Activated CD4-positive, alpha-beta T cell treated with anti-CD3 and anti-CD28 coated beads, Interleukin-2, amount 10 ng/mL, durations not matched to agents 7 days and 5 days (primary cell): ENCODE measurements at places on chromosomes 12 and 14.

DNA sequence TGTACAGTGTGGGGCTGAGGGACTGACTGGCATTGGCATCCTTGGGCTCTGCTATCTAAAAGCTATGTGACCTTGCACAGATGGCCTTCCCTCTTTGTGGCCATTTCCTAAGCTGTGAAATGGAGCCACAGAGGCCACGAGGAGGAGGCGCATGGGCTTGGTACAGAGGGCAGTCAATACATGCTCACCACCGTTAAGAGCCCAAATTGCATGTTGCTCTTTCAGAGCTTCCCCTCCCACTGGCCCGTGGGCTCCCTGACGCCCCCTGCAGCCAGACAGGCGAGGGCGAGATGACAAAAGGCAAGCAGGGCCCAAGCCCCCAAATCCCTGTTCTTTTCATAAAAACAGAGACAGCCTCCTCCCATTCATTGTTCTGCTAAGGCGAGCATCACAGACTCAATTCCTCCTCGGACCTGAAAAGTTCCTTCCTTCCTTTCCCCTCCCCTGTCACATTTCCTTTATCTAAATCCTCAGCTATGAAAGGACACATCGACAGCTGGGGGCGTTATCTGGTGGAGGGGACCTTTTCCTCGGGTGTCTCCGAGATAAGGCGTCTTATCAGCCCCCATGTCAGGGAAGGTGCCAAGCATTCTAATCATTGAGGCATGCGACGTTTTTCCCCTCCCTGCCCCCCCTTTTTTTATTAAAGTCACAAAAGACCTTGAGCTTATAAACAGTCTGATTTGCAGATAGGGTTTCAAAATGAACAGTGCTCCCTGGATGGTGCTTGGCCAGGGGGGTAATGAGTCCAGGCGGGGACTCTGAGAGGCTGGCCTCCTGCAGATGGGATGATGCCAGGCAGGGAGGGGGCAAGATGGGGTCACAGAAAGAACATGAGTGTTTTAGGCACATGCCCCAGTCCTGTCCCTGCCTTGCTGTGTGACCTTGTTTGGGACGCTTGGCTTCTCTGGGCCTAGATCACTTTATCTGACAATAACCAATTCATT lies 26.4 kb downstream of the FAM222A start:
- no peak for DNase-seq

GRCh38 chr14:71362920-71363584 lies 455.8 kb downstream of the PCNX1 start:
- DNase-seq, result no peak

DNA sequence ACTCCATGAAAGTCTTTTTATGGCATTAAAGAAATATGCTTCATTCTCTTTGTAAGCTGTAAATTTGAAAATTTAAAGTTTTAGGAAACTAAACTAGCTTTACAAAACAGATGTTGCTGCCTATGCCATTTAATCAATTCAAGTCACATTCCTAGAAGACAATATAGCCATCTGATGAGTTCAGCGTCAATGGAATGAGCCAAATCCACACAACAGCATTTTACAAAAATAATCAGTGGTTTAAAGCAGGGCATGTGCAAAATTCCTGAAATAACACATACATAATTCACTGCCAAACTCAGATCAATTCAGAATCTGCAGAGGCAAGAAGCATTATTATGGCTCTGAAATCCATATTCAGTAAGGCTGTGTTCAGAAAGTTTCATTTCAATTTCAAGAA lies 75.6 kb downstream of the MED13L start:
- DNase-seq, result no peak

DNA sequence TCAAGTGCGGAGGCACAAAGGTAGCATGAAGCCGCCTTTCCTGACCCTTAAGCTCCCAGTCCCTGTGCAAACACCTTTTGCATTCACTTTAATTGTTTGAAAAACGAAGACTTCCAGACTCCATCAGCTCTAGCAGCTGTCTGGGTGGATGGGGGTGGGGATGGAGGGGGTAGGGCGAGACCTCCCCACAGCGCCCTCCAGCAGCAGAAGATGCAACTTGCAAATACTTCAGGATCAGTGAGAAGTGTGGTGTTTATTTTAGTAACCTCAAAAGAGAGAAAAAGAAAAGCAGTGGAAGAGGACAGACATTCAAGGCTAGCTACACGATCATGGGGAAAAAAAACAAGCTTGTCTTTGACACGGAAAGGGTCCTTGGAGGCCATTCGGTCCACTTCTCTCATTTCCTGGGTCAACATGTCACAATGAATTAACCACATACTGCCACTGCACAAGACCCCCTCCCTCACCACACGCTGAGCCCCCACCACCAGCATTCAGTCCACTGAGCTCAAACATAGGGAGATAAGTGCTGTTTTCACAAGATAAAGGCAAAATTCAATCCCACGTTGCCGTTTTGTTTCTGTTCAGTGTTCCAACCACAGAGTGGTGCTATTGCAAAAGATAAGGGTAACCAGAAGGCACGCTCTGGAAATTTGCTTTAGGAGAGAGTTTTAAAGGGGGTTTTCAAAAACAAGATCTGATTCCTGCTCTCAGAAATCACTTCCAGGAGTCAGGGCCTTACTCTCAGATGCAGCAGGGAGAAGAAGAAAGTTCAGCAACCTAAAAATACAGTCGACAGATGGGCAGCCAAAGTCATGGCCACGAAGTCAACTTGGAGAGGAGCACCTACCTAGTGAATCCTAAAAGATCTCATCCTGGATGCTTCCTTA lies 3.3 kb upstream of the NTF3 start:
- no peak for DNase-seq

- no peak for DNase-seq
Observed at GRCh38 chr12:112869091-112869490, 37.7 kb upstream of the OAS1 start.

DNA sequence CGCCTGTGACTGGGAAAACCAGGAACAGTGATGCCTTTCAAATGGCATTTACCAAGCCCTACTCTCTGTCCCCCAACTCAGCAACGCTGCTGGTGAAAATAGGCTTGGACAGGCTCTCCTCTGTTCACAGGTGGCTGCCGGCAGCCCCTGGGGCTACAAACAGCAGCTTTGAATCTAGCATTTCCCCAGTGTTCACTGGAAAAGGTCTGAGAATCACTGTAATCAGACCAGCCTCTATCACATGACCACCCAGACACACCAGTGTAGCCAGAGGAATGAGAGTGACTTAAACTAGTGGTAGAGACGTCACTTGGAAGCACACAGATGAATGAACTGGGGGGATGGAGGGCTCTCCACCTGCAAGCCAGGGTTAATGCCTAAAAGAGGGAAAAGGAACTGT lies 151.8 kb downstream of the FOXN3 start:
- DNase-seq, result no peak

GRCh38 chr14:29037411-29037810 lies 270.8 kb downstream of the FOXG1 start:
- DNase-seq, result no peak

GRCh38 chr12:41100572-41100971 lies 87.5 kb upstream of the PDZRN4 start:
- DNase-seq, result no peak

DNA sequence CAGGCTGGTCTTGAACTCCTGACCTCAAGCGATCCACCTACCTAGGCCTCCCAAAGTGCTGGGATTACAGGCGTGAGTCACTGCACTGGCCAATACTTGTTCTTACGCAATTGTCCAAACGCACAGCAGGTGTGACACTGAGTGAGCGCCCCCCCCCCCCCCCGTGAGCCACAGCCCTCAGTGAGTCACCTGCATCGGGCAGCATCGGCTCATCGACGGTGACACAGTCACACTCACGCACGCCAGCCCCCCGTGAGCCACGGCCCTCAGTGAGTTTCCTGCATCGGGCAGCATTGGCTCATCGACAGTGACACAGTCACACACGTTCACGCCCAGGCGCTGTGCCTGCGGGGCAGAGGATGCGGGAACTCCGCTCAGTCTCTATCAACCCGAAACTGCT lies 42.5 kb downstream of the GALNT9 start:
- no peak for DNase-seq

DNA sequence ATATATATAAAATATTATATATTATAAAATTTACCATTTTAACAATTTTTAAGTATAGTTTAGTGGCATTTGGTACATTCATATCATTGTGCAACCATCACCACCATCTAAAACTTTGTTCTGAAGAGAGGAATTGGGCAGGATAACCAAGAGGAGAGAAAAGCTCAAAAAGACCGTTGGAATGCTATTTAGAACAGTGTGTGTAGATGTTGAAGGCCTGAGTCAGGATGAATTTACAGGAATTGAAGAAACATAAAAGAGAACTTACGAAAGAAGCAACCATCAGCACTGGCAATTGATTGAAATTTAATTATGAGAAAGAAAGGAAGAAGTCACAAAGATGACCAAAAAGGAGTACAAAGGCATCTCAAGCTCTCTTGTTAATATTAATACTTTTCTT lies 196.9 kb upstream of the PWP1 start:
- no peak for DNase-seq

GRCh38 chr12:59834659-59835474 lies 239.0 kb downstream of the SLC16A7 start:
- peak; percentile 18 for DNase-seq

GRCh38 chr12:9707356-9707755 lies 25.5 kb downstream of the CLECL1 start:
- DNase-seq, result no peak

DNA sequence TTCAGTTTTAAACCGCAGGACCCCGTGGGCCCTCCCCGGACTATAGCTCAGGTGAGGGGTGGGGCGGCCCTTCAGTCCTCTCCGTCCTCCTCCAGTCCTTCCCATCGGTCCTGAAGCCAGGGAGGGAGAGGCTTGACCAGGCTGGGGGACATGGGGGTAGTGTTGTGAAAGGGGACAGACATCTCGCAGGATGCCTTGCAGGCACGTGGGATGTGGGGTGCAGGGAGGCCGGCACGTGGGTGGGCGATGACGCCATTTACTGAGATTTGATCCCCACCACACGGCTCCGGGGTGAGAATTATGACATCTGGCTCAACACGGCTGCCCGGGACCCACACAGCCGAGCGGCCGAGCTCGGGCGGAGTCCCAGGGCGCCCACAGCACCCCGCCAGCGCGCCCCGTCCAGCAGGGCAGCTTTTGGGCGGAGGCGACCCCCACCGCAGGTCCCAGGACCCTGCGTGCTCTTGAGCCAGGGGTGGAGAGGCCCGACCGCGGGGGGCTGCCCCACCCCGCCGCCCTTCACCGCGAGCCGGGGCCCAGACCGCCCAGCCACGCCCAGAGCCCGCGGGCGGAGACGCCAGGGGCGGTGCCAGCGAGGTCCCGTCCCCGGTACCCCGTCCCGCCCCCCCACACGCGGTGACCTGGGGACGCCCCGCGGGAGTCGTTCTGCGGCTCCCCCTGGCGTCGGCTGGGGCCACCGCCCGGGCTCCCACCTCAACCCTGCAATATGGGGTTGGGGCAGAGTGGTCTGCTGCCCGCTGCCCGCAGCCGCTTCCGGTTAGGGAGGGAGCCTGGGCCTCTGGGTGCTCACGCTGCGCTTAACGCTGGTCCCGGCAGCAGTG lies 3.3 kb upstream of the EXOC3L4 start:
- DNase-seq, result peak; percentile 74

GRCh38 chr14:35344107-35344807 lies 52.1 kb downstream of the PSMA6 start:
- no peak for DNase-seq

GRCh38 chr14:66649498-66649897 lies 141.6 kb downstream of the GPHN start:
- DNase-seq, result no peak

DNA sequence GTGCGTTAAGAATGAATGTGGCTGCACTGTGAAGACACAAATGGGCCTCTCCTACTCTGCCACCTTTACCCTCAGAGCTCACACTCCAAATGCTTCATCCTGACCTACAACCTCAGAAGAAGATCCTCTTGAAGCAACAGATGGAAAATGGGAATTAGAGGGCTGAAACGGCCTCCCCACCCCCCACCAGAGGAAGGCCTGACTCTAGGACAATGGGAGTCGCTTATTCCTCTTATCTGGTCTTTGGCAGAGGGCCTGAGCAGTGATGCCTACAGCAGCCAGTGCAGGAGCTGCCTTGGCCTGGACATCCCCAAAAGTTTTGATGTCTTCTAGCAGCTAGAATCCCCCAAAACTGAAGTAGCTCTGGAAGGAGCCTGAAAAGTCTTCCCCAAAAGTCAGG lies 29.2 kb downstream of the BTBD7 start:
- DNase-seq, result no peak

DNA sequence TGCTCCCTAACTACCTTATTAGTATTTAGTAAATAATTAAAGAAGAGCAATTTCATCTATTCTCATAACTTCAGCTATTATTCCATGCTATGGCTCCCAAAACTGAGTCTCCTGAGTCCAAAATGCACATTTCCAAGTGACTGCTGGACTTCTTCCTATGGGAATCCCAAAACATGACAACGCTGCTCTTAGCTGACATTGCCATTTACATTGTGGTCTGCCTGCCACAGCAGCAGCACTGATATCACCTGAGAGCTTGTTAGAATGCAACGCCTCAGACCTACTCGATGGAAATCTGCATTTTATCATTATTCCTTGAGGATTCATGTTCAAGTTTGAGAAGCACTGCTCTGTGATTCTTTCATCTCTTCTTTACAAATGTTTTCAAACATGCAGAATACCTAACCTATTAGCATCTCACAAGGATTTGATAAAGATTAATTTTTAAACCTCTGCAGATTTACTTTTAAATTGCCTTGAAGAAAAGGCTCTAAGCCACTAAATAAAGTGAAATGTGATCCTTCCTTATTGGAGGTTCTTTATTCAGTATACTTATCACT lies 77.7 kb downstream of the SEC23A start:
- DNase-seq, result no peak

DNA sequence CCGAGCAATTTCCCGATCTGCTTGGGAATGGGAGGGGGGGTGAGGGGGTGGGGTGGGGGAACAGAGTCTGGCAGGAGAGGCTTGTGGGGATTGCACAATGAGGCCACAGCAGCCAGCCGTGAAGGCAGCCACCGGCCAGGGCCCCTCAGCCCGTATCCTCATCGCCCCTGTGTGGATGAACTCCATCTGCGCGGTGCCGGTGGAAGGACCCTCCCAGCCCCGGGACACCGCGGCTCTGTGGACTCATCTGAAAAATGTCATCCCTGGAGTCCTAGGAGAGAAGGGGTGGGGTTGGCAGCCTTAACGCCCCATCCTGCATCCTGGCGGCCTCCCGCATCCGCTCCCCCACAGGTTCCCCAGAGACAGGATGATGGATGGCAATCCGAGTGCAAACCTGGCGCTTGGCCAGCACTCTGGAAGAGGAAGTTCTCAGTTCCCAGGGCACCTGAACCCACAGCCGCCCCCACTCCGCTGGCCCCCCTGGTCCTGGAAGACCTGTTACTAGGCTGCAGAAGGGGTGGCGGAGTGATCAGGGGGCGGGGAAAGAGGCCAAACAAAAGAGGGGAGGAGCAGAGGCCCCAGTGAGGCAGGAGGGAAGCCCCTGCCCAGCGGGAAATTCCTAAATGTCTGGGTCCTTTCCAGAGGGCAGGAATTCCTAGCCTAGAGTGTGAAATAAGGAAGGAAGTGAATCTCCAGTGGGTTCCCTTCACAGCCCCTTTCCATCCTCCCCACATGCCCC lies 1.2 kb upstream of the TNFAIP2 start:
- DNase-seq, result no peak

DNA sequence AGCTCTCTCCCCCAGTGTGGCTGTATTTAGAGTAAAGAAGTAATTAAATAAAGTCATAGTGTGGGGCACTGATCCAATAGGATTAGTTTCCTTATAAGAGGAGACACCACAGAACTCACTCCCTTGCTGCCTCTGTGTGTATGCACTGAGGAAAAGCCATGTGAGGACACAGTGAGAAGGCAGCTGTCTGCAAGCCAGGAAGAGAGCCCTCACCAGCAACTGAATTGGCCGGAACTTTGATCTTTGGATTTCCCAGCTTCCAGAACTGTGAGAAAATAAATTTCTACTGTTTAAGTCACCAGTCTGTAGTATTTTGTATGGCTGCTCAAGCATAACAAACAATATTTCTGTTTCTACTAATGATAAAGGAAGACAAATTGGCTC lies 368.7 kb upstream of the PRICKLE1 start:
- DNase-seq, result no peak
